ENCODE measurements at places on chromosomes 5 and 9.

DNA sequence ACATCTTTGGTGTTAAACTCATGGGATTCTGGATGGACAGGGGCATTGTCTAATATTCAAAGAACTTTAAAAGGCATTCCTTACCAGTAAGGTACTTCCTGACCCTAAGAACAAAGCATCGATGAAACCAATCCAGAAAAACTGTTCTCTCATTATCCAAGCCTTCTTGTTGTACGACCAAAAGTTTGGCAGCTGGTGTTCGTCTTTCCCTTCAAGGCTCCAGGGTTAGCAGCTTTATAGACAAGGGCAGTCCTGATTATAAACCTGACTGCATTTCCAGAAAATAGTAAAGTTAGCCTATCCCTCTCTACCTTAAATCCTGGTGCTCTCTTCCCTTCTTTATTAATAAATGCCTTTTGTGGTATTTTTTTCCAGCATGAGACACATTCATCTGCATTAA, 149.4 kb upstream of the MRPS30 start:
- no peak for DNase-seq

DNA sequence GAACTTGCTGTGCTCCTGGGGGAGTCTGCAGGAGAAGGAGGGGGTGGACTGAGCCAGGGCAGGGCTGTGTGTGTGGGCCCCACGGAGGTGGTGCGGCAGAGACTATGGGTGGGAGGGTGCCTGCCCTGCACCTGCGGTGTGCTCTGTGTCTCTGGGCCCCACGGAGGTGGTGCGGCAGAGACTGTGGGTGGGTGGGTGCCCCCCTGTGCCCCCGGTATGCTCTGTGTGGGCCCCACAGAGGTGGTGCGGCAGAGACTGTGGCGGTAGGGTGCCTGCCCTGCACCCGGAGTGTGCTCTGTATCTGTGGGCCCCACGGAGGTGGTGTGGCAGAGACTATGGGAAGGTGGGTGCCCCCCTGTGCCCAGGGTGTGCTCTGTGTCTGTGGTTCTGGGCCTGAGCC, 103.7 kb downstream of the EHMT1 start:
- DNase-seq: no peak

- no peak for DNase-seq
Observed at GRCh38 chr5:32297181-32298058, 15.3 kb downstream of the MTMR12 start.

DNA sequence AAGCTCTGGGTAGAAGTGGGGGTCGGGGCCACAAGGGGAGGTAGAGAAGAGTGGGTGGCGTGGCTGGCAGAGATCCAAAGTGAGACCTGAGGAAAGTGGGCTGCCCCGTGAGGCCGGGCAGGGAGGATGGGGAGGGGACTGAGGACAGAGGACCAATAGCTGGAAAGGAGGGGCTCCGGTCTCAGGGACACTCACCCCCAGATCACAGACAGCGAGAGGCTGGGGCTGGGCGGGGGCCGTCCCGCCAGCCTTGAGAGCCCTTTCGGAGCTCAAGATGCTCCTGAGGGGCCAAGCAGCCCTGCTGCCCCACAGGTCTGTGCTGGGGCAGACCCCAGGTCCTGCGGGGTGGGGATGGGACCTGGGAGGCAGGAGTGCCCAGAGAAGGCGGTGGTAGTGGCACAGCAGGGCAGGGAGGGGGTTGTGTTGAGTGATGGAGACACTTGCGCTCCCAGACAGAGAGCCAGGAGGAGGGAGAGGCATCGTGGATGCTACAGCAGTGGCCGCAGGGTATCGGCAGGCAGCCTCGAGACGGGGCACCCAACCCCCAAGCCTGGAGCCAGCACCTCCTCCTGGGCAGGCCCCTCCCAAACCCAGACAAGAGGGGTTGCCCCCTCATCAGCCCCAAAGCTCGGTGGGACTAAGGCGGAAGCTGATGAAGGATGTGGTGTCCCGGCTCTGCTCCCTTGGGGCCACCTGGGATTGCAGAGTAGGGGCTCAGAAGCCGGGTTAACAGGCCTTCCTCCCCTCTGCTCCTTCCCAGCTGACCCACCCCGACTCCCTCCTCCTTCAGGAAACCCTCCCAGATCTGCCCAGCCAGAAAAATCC, 3.4 kb downstream of the SARDH start:
- DNase-seq: no peak

DNA sequence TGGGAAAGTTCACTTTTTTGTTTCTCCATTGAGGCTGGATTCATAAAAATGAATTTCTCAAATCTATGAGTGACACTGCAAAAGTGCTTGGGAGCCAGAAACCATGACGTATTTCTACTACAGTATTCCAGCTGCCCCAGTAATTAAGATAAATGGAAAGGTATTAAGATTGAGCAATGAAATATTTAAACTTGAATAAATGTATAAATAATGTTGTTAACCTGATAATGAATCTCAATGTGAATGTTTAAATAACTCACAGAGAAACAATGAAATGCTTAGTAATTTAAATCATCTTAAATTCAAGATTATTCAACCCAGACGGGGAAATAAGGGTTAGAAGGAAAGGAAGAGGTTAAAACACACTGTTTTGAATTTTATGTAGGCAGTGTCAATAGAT, 11.2 kb upstream of the SRP19 start:
- no peak for DNase-seq

GRCh38 chr5:96066386-96066719, 104.7 kb upstream of the ELL2 start:
- no peak for DNase-seq

DNA sequence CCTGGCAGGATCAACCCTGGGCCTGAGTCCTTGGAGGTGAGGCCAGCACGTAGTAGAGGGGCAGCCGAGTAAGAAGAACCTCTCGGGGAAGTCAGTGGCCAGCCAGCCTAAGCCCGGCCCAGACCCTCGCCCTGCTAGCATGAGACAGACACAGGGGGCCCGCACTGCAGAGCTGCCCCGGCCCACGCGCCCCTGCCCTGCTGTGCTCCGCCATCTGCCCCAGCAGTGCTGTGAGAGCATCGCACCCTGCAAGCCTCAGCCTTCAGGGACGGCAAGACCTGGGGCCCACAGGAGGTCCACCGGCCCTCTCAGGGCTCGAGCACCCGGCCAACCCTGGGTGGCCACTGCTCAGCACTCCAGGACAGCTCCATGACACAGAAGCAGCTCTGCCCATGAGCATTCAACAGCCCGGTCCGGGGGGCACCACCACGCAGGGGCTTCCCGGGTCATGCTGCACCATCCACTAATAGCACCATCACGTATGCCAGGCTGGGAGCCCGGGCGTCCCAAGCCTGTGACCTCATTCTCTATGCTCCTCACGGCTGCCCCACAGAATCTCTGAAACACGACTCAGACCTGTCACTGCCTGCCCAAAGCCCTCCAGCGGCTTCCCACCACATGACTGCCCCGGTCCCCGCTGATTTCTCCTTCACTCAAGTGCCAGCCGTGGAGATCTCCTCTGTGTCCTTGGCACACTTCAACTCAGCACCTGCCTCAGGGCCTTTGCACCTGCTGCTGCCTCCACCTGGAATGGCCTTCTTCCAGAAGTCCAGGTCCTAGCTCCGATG, 38.1 kb downstream of the ADAMTS2 start:
- DNase-seq: peak; percentile 54

DNA sequence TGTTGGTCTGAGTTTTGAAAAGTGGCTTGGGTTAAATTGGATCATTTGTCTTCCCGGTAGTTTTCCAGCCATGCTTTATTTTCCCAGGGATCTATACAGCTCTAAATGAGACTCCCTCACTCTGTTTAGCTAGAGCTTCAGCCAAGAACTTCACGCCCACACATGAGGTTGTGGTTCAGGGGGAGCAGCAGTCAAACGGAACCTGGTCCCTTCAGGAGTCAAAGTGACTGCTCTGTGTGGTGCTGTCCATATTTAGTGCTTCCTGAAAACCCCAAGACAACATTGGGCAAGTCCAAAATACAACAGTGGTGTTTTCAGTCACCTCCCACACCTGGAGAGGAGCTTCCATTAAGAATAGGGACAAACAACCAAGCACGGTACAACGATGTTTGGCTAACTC, 90.5 kb downstream of the ANKH start:
- DNase-seq: no peak

DNA sequence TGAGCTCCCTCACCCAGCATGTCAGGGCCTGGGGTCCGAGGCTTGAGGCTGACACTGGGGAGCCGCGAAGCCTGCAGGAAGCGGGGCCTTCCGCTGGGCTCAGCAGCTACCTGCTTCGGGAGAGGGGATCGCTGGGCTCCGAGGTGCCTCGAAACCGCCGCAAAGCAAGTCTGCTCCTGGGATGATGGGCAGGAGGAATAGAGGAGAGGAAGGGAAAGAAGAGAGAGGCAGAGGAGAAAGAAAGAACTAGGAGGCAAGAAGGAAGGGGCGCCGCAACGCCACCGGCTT, 1.5 kb upstream of the PRDM12 start:
- no peak for DNase-seq

- no peak for DNase-seq
Observed at GRCh38 chr9:135286961-135287360, 192.6 kb upstream of the PPP1R26 start.

DNA sequence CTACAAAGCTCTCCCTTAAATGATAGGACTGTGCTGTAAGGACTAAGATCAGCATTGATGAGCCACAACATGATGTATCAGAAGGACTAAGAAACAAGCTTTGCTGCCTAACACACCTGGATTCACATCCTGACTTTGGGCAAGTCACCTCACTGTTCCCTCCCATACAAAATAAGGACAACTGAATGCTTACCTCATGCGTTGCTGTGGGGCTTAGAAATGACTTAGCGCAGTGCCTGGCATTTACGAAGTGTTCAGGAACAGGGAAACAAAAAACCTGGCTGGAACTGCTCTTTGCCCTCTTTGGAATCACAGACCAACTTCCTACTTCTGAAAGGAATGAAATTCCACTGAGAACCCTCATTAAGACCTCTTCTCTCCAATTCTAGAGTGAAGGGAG, 113.7 kb downstream of the BAAT start:
- DNase-seq: no peak

GRCh38 chr9:106796771-106797170, 66.2 kb upstream of the ZNF462 start:
- DNase-seq: peak; percentile 37

GRCh38 chr5:143343042-143343441, 60.4 kb downstream of the NR3C1 start:
- DNase-seq: no peak

- DNase-seq: no peak
Observed at GRCh38 chr9:10331157-10331556, 281.6 kb downstream of the PTPRD start.

DNA sequence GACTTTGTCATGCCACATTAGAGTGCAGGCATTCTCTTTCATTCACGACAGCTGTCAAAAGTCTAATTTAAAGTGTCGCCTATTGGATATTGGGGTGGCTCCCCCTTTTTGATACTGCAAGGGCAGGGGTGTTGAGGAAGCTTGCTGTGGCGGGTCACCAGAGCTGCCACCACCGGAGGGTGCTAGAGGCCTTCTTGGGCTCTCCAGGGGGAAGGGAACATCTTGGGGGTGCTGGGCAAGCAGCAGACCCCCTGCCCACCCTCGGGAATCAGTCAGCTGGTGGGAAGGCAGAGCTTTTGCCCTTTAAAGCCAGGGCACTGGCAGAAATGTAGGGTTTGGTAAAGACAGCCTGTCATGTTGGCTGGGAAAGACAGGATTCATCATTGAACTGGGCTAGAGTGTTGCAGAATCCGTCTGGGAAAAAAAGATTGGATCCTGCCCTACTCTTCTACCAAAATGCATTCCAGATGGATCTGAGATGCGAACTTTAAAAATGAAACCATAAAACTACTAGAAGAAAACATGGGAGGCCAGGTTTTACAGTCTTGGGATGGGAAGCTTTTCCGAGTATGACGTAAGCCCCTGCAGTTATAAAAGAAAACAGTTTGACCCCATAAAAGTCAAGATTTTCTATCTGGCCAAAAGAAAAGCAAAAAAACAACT, 22.3 kb downstream of the COL5A1 start:
- DNase-seq: peak; percentile 84

DNA sequence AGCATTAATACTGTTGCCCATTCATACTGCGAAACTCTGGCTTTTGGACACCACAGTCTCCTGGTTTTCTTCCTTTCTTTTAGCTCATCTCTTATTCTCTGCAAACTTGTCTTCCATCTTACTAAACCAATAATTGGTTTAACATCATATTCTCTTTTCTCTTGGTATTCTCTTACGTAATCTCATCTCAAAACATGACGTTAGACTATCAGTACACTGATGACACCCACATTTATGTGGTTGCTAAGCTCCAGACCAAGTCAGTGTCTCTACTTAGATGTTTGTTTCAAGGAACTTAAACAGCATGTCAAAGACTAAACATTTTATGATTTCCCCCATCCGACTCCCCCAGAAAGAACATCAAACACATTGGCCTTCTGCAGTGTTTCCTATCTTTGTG, 2.1 kb downstream of the PRRC1 start:
- DNase-seq: peak; percentile 34

DNA sequence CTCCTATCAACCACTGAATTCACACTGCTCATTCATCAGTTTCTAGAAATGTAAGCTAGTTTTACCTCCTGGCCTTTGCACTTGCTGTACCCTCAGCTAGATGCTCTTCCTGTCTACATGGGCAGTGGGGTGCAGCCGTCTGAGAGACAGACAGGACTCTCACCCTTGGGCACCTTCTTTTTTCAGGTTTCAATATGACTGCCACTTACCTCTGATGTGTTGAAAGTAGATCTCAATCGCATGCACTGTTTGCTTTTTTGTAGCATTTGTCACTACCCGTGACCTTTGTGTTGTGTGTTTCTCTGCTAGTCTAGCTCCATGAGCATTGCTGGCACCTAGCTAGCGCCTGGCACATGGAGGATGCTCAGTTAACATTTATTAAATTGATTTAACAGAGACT, 403.1 kb upstream of the TRPC7 start:
- no peak for DNase-seq

- no peak for DNase-seq
Observed at GRCh38 chr9:1612886-1613285, 402.3 kb upstream of the SMARCA2 start.

DNA sequence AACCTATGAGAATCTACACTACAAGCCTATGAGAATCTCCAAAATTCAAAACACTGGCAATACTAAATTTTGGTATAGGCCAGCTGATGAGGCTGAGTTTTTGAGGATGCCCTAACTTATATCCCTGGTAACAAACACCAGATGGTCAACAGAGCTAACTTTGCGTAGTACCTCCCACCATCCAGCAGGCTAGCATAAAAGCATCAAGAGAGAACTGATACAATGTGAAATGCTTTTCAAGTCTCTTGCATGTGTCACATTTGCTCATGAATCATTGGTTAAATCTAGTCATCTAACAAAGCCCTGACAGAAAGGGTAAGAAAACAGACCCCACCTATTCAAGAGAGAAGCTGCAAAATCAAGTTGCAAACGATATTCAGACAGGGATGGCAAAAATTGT, 1609.7 kb upstream of the CDH9 start:
- no peak for DNase-seq

DNA sequence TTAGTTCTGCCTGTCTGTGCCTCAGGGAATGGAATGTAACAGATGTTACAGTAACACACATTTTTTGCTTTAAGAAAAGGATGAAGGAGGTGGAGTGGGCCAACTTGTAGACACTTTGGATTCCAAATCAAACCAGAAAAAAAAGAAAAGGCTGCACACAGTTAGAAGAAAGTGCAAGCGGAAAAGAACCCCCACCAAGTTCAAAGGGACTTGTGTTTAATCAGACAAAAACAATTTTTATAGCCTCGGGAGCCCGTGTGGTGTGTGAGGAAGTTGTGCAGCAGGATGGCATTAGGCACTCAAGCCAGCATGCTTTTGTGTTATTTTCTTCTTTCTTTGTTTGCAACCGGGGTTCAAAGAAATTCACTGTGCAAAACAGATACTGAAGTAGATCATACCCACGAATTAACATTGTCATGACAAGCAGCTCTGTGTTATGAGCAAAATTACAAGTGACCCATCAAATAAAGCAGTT, 189.5 kb downstream of the SEMA5A start:
- DNase-seq: peak; percentile 66

- DNase-seq: no peak
Observed at GRCh38 chr5:50301756-50302155, 139.3 kb downstream of the EMB start.
